ENCODE measurements at places on chromosomes 16 and 17.
A peak's percentile ranks its signal among the peaks of the same experiment; 100 is the strongest.

GRCh38 chr16:85028685-85029407, 1.3 kb downstream of the KIAA0513 start:
- DNase-seq: peak; percentile 41

DNA sequence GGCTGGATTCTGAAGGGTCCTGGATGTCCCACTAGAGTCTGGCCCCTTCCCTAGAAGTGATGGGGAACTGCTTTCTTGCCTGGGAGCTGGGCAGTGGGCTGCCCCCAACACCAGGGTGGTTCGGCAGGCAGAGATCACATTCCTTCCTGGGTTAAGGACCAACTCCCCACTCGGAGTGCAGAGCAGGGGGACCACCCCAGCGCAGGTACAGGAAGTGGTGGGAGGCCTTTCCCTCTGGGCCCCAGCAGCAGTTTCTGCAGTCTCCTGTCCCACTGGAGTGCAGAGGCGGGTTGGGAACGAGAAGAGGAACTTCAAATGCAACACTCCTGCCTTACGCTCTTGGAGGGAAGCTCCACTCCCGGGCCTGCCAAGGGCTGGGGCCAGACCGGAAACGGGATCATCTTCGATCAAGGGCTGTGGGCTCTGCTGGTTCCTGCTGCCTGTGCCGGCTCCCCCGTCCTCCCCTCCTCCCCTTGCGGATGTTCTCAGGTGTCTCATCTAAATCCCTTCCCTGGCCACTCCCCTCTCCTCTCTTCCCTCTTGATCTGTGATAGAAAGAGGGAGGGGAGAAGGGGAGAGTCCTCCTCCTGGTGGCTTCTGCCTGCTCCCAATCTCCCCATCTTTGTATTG, 9.0 kb upstream of the NGFR start:
- no peak for DNase-seq

DNA sequence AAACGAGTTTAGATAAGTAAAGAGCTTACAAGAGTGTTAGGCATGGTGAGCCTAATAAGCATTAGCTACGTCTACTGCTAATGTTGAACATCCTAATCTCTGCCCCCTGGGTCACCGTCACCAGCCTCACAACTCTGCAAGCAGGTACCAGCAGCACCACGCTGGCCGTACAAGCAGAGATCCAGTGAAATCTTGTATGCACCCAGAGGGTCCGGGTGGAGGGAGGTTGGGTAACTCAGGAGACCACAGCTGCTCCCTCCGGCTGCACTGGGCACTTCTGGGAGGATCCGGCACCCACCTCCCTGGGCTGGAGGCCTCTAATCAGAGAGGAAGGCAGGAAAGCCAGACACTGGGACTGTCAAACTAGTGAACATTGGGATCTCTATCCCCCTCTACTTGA, 8.4 kb upstream of the OR1F1 start:
- no peak for DNase-seq

- peak; percentile 74 for DNase-seq
These were observed 30.2 kb downstream of the TPSG1 start for GRCh38 chr16:1194665-1195392.

DNA sequence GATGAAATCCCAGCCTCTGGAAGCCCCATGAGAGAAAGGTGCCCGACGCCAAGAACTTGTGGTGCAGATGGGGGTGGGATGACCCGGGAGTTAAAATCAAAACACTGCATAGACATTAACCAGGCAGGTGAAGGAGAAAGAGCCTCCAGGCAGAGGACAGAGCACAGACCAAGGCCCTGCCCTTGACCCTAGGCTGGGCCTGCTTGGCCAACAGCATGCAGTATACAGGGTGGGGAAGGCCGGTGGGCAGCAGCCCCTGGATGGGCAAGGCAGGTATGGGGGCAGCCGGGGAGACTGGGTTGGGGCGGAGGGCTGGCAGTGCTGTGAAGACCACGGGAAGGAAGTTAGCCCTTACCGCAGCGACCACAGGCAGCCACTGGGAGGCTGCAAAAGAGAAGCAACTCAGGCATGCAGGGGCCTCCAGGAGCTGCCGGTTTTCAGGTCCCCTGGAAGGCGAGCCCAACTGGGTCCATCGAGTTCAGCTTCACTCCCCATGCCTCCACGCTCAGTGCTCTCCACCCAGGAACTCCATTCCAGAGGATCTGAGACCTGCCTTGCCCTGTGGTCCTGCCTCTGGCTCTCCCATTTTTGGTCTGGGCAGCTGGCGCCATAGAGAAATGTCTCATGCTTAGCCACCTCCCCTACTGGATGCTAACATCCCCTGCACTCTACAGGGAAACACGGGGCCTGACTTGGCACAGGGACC, 81.2 kb downstream of the C16orf95 start:
- no peak for DNase-seq

GRCh38 chr17:55175788-55176427, 88.9 kb upstream of the HLF start:
- no peak for DNase-seq

GRCh38 chr16:31874366-31875111, 932 bp downstream of the ZNF267 start:
- DNase-seq: peak; percentile 52

- DNase-seq: no peak
These were observed 218.6 kb upstream of the CDH8 start for GRCh38 chr16:62254847-62255246.

GRCh38 chr16:83682116-83682867, 125.5 kb upstream of the HSBP1 start:
- DNase-seq: no peak

GRCh38 chr16:85562093-85562786, 50.9 kb upstream of the GSE1 start:
- DNase-seq: no peak

DNA sequence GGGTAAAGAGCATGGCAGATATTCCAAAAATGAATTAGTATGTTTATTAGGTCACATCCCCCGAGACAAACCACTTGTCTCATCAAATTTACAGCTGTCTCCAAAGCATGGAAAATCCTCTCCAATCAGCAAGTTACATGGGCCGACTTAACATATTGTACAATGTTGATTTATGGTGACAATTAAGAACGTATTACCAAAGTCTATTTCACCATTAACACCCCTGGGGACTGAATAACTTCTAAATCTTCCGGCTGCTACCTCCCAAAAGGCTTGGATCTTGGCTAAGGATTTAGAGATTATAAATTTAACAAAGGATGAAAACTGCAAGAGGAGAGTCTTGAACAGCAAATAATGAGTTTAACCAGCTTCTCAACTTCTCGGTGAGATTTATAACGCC, 311.9 kb downstream of the NPIPA8 start:
- DNase-seq: no peak

DNA sequence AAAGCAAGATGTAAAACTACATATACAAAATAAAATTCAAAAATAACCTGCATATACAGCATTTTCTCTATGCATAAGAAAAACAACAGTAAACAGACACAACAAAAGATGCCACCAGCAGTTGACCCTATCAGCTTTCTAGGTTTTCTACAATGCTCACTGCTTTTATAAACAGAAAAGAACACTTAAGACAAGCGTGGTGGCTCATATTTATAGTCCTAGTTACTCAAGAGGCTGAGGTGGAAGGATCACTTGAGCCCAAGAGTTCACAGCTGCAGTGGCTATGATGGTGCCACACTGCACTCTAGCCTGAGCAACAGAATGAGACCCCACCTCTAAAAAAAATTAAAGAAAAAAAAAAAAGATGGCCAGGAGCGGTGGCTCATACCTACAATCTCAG, 46.5 kb upstream of the ATP2A3 start:
- DNase-seq: no peak

DNA sequence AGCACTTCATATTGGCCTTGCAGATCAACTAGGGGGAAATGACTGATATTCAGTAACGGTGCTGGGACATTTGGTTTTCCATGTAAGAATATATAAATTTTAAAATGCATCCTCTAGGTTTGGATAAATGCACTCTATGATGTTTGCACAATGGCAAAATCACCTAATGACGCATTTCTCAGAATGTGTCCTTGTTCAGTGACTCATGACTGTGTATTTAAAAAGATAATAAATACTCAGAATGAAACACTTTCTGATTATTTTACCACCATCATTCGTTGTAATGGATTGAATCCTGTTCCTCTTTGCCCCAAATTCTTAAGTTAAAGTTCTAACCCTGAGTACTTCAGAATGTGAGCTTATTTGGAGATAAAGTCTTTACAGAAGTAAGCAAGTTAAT, 17.2 kb upstream of the ADGRG1 start:
- DNase-seq: no peak

GRCh38 chr16:50296807-50297206, 30.5 kb downstream of the ADCY7 start:
- DNase-seq: no peak

- peak; percentile 69 for DNase-seq
These were observed 119.2 kb downstream of the RPTOR start for GRCh38 chr17:80663781-80664206.

GRCh38 chr17:14197586-14197985, 39.1 kb downstream of the CDRT15 start:
- DNase-seq: no peak

DNA sequence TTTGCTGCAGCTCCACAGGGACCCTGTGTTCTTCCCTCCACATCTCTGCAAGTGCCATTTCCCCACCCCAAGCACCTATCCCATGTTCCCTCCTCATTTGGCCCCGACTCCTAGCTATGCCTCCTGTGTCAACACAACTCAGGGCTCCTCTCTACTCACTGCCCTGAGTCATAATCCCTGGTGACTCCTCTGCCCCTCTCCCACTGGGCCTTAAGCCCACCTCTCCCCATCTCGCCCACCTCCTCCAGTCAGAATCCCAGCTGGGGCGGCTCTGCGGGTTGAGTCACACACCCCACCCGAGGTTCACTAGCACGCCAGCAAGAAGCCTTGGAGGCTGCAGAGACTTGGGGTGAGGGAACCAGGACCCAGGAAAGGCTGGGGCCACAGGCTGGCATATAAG, 346.2 kb downstream of the FOXL1 start:
- DNase-seq: peak; percentile 81

GRCh38 chr17:62913991-62914570, 52.0 kb upstream of the TANC2 start:
- DNase-seq: no peak

GRCh38 chr16:3618769-3619141, 7.3 kb upstream of the SLX4 start:
- DNase-seq: no peak

- no peak for DNase-seq
These were observed 727.5 kb downstream of the KCNJ2 start for GRCh38 chr17:70896843-70897242.

DNA sequence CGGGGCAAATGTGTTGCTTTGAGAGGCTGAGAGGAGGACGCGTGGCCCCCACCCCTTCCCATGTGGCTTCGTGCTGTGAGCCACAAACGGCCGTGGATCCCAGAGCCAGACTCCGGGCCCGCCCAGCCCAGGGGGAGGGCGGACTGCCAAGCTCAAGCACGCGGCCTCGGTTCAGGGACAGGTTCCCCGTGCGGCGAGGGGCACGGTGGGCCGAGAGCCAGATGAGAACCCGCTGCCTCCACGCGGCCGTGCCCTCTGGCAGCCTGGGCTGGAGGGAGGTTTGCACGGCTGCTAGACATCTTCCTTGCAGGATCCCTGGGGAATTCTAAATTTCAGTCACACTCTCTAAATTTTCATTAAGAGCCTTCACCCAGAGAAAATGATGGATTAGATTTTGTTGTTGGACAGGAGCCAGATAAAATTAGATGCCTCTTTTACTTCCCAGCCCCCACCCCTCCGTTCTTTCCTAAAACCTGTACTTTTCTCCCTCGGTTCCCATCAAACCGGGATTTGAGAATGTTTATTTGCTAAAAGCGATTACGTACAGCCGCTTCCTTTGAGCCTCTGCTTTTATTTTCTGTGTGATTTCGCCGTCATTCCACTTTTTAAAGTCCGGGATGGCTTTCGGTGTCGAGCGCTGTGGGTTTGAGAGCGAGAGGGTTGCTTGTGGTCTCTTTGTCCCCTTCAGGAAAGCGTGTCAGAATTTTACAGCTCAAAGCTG, 25.0 kb upstream of the GNG13 start:
- peak; percentile 81 for DNase-seq

DNA sequence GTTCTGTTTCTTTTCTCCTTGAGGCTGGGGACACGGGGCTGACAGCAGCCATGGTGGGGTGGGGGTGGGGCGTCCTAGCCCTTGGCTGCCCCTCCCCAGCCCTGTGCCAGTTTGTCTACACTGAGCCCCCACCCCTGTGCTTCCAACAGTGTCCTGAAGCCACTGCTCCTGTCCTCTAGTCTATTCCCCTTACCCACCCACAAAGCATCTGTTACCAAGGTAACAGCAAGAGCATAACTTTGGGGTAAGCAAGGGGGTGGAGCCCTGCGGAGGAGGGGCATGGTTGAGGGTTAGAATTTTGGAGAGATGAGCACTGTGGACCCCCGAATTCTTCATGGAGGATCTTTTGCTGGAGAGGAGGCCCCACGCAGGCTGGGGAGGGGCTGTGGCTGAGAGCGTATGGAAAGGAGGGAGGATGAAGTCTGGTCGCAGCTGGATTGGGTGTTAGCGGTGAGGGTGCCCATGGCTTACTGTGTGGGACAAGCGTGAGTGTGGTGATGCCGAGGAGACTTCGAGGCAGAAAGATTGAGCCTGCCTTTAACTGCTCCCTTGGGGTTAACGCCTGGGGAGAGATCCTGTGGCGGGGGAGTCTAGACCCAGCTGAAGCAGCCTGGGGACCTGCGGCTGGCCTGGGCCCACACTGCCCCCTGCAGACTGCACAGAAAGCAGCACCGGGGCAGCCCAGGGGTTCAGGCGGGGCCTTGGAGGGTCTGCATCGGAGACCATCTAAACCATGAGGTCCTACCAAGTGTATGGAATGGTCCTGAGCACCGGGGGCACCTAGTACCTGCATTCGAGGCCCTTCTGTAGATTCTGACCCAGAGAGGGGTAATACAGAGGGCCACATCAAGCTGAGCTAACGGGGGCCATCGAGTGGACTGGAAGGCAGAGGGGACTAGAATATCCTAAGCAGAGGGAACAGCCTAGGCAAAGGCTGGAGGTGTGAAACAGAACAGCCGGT, 6.1 kb upstream of the STAC2 start:
- DNase-seq: peak; percentile 90

DNA sequence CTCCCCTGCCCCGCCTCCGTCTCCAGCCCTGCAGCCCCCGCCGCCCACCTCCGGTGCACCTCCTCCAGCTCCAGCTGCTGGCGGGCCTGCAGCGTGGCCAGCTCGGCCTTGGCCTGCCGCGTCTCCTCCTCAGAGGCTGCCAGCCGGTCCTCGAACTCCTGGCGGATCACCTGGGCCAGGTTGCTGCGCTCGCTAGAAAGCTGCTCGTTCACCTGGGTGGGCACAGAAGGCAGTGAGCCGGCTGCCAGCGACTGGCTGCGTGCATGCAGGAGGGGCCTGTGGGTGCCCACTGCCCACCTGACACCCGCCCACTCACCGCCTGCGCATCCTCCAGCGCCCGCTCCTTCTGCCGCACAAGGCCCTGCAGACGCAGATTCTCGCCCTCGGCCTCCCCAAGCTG, 24.6 kb upstream of the AATK start:
- no peak for DNase-seq

DNA sequence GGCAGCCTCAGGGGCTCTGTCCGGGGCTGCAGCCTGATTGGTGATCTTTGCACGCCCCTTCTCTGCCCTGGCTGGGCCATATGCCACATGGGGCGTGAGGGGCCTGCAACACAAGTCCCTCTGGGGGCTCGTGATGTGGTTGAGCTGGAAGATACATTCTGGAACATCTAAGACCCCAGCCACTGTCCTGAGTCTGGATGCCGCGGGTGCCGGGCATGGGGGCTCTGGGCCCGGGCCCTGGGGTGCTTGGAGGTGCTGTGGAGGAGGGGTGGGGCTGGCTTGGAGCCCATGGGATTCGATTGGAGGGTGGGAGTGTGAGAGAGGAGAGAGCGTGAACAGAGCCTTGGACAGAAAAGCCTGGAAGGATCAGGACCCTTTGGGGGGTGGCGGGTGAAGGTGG, 39.4 kb downstream of the JPH3 start:
- no peak for DNase-seq

- no peak for DNase-seq
These were observed 35.6 kb upstream of the MNT start for GRCh38 chr17:2436316-2436905.

Data from GM03348 (cell line).